Activated CD8-positive, alpha-beta memory T cell treated with anti-CD3 and anti-CD28 coated beads, Interleukin-2, amount 50 U/mL, for 4 hours (primary cell): ENCODE measurements at places on chromosomes 6 and 20.

GRCh38 chr6:137872581-137873115 is 5.6 kb downstream of the TNFAIP3 start:
- DNase-seq, result no peak

DNA sequence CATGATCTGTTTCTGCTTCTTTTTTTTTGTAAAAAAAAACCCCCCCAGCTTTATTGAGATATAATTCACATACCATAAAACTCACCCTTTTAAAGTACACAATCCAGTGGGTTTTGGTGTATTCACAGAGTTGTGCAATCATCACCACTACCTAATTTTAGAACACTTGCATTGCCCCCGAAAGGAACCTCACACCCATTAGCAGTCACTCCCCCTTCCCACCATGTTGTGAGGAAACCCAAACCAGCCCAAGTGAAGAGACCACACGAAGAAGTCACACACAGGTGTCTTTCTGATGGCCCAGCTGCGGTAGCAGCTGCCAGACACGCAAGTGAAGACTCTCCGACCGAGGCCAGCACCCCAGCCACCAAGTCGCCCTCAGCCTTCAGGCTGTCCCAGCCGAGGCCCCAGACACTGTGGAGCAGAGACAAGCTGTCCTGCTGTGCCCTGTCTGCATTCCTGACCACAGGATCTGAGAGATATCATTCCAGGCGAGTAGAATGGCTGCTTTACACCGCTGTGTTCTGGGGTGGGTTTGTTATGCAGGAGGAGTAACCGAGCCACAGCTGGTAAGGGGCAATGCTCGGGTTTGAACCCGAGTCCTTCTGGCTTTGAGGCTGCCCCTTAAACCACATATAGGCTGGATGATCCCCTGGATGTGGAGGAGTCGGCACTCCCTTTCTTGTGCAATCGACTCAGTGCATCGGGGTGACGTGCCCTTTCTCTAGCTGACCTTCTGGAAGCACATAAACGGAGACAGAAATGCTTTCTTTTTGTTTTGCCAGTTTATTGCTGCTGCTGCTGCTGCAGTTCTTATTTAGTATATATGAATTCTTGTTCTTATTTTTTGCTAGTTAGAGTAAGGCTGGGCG is 59.1 kb upstream of the PTPN1 start:
- DNase-seq, result no peak

- DNase-seq, result no peak
Observed at GRCh38 chr6:121216928-121217327, 117.4 kb downstream of the TBC1D32 start.

GRCh38 chr20:52972965-52973819 is 1.0 kb downstream of the TSHZ2 start:
- DNase-seq, result peak; percentile 17

GRCh38 chr6:5778317-5778857 is 228.3 kb downstream of the NRN1 start:
- no peak for DNase-seq

DNA sequence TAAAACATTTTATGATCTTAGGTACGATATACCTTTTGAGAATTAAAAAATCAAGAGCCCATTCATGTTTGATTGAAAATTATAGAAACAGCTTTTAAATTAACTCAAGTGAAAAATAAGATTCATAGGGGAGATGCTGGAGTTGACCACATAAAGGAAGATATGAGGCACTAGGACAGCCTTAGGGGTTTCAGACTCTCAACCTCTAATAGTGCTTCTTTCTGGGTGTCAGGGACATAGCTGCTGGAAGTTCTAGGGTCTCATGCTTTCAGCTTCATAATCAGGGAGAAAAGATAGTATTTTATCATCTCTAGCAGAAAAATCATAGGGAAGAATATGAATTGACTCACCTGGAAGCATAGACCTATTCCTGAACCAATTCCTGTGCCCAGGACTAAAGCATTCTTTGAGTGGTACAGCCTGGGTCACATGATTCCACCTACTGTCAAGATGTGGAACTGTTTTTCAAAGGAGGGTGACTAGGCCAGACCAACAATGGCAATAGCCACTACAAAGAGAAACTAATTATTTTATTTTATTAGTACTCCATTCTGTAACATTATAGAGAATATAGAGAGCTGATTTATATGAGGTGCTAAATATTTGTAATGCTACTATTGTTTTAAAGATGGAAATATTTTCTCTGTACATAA is 27.8 kb upstream of the CENPW start:
- no peak for DNase-seq

DNA sequence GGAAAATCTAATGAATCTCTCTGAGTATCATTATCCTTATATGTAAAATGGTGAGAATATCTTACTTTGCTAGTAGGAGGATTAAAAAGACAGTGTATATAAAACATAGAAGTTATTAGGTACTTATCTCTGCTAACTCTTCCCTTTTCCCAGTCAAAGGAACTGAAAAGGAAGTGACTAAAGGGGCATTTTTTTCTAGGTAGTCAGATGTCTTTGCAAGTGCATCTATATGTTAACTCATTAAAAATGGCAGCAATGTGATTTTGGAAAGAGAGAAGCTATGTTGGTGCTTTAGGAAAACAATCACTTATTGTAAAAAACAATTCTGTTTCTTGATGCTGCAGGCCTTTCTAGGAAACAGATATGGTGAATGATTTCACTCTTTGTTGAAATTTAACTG is 180.9 kb downstream of the SAMD5 start:
- no peak for DNase-seq

DNA sequence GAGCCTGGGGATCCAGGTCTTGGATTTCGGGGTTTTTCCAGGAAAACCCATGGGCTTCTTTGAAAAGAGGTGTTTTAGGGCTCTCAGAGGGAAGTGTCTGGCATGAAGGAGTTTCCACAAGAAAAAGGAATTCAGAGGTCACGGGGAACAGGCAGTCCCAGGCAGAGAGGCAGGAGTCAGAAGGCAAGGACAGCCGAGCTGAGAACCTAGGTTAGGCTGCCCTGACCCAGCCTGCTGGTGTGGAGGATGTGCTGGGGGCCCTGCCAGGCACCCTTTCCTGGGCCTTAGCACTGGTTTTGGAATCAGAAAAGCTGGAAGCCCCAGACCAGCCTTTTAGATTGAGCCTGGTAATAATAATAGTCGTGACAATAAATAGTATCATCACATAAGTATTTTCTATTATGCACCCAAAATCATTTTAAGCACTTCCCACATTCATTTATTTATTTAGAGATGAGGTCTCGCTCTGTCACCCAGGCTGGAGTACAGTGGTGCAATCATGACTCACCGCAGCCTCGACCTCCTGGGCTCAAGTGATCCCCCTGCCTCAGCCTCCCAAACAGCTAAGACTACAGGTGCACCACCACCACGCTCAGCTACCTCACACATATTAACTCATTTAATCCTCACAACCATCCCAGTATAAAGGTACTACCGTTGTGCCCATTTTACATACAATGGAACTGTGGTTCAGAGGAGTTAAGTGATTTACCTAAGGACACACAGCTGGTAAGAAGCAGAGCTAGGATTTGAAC is 19.9 kb downstream of the TGM2 start:
- DNase-seq, result no peak

- no peak for DNase-seq
Observed at GRCh38 chr20:58142843-58143185, 85.6 kb downstream of the ANKRD60 start.

GRCh38 chr6:15776458-15776980 is 113.7 kb upstream of the DTNBP1 start:
- DNase-seq, result no peak

- DNase-seq, result no peak
Observed at GRCh38 chr6:136566007-136566487, 15.8 kb upstream of the MAP7 start.

GRCh38 chr20:14561741-14562221 is 224.4 kb upstream of the FLRT3 start:
- no peak for DNase-seq

DNA sequence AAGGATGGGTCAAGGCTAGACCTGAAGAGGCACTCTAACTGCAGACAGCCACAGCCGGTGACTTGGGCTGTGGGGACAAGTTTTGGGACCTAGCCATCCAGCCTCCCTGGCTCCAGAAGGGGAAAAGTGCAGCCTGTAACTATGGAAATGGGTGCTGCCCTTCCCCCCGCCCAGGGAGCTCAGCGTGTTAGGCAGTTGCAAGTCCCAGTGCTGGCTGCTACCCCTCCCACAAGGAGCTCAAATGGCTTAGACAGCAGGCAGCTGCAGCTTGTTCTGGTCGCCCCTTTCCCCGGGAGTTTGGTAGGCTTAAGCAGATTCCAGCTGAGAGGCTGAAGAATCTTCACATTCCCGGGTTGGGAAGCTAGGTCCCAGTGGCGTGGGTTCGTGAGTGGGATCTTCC is 162.6 kb downstream of the FAM83B start:
- DNase-seq, result no peak

DNA sequence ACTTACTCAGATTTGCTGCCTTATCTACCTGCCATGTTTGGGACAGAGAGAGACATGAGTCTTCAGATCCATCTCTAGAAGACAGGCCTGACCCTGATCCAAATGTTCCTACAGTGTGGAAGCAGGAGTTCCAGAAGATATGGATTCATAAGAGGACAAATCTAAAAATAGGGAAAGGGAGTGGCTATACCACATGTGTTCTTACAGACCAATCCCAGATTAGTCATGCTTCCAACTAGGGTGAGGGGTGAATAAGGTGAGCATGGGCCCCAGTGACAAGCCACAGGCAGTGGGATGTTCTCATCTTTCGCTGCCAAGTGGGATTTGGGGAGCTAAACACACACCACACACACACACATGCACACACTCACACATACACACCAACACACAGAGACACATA is 670.7 kb upstream of the CITED2 start:
- DNase-seq, result no peak

- no peak for DNase-seq
Observed at GRCh38 chr6:88165087-88165843, 882 bp downstream of the CNR1 start.

- no peak for DNase-seq
Observed at GRCh38 chr6:169326067-169326799, 72.6 kb upstream of the THBS2 start.

DNA sequence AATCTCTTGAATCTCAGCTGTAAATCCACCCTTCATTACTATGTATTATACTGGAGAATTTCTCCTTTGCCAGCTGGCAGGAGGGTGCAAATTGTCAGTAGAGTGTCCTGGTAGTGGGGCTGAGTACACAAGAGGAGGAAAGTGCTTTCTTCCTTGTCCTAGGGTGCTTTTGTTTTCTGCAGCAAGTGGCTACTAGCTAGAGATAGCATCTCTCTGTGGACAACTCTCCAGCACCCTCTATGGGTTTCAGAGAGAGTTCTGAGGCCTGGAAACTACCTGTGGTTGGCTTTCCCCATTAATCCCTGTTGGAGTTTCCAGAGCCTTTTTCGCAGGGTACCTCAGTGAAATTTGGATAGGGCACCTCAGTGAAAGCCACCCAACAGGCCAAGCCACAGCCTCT is 422.5 kb upstream of the RGS17 start:
- no peak for DNase-seq

DNA sequence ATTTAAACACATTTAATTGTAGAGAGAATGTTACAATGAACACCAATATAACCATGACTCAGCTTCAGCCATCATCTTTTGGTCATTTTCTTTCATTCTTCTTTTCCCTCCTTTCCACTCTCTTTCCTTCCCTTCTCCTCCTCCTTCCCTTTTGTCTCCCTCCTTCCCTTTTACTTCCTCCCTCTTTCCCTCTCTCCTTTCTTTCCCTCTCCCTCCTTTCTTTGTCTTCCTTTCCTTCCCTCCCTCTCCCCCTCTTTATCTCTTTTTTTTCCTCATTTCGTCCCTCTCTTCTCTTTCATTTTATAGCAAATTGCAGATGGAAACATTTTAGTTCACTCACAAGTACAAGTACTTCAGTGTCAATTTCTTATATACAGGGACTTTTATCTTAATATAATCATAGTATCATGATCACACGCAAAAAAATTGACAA is 1.8 kb downstream of the ZKSCAN3 start:
- no peak for DNase-seq

GRCh38 chr20:10551732-10552724 is 116.9 kb downstream of the SLX4IP start:
- no peak for DNase-seq

DNA sequence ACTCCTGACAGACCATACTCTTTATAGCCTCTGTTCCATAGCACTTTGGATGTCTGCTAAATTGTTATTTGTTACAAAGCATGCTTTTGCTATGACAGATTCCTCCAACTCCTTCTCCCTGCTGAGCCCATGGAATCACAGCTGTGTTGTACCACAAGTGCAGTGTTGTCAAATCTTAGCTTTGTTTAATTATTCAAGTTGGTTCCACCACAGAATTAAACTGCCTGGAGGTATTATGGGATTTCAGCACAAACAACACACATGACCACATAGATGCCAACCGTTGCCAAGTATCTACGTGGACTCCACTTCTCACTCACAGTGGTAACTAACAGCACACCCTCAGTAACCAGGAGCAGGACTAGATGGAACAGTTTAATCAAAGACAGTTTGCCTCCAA is 32.7 kb upstream of the MARCKS start:
- DNase-seq, result no peak

DNA sequence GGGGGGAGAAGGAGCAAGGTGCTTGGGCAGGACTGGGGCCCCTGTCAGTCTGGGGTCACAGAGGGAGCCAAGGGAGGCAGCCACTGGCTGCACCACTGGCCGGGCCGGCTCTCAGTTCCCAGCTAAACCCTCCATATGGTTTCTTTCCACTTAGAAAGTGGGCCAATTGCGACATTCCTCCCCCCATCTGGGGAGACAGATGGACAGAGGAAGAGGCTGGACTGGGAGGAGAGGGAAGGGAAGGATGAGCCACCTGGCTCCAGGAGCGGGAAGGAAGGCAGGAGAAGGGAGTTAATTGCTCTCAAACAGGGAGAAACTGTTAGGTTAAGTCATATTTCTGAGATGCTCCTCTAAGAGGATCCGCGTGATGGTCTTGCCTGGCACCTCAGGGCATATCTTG is 82.2 kb downstream of the GRM4 start:
- DNase-seq, result no peak

GRCh38 chr6:148027201-148027600 is 315.4 kb upstream of the SASH1 start:
- DNase-seq, result no peak

DNA sequence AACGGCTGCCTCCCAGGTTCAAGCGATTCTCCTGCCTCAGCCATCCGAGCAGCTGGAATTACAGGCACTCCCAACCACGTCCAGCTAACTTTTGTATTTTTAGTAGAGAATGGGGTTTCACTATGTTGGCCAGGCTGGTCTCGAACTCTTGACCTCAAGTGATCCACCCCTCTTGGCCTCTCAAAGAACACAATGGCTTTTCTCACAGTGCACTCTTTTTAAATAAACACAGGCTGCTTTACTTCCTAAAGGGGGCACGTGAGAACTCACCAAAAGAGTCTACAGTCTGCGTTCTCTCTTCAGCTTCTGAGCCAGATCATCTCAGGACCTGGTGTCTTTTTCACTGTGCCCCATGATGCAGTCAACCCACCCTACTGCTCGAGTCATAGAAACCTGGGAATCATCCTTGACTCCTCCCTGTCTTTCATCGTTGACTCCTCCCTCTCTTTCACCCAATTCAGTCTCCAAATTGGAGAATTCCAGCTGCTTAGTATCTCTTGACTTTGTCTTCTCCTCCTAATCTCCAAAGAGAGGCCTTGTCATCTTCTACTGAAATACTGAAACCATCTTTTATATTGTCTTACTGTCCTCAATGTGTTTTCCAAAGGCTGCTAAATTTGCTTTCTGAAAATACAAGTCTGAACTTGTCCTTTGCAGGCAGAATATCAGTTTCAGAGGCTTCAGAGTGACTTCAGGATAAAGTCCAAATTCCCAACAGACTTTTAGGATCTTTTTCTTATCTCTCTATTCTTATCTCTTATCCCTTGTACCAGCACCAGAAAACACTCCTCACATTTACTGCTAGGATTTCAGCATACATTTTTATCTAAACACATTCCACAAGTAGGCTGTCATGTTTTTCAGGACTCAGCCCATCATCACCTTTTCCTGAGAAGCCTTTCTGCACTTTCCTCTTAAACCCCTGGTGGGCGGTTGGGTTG is 323.4 kb downstream of the SYNE1 start:
- DNase-seq, result no peak
